ENCODE measurements at places on chromosomes 7 and 10. TPM values are rescaled to one million over a fixed set of nuclear protein-coding genes. Genes with fewer than 3 reads are reported as not detected.

- H3K27me3 ChIP-seq: no peaks in the 10 kb centered on the region
- peaks cover 24% of the 10 kb centered on the region for H3K4me1 ChIP-seq
- DNase-seq: no peak
- peak overlapping the region; percentile 25 for H3K27ac ChIP-seq
Measured at GRCh38 chr10:94076325-94076841, 82.7 kb downstream of the PLCE1 start.

DNA sequence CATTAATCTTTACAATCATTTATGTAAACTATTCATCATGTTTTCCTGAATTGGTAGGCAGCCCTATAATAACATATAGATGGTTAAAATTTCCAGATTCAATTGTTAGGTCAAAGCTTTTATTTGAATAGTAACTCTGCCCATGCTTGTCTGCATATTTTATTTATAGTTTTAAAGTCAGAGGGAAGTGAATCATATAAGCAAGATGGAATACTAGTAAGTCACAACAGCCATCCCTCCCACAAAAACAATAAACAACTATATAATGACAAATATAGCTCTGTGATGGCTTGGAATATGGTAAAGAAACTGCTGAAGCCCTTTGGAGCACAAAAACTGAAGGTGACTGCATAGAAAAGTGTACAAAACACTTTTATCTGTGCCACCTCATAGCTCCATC, 156.3 kb upstream of the TMEM106B start:
- H3K4me3 ChIP-seq: no peak overlapping the region
- peak; percentile 46 for DNase-seq
- H3K27me3 ChIP-seq: no peaks in the 10 kb centered on the region
- H3K36me3 ChIP-seq: no peaks in the 10 kb centered on the region
- no peaks in the 10 kb centered on the region for H3K4me1 ChIP-seq

GRCh38 chr7:130095812-130096211, 25.5 kb downstream of the KLHDC10 start:
- H3K36me3 ChIP-seq: no peaks in the 10 kb centered on the region
- no peak for DNase-seq
- no peaks in the 10 kb centered on the region for H3K27me3 ChIP-seq

- no peak overlapping the region for H3K27ac ChIP-seq
- no peak for DNase-seq
- H3K36me3 ChIP-seq: no peaks in the 10 kb centered on the region
- no peaks in the 10 kb centered on the region for H3K4me1 ChIP-seq
- H3K4me3 ChIP-seq: no peak overlapping the region
Measured at GRCh38 chr7:18201350-18201749, 173.7 kb upstream of the PRPS1L1 start.

GRCh38 chr10:92432596-92432995, 141.3 kb downstream of the IDE start:
- H3K27ac ChIP-seq: no peak overlapping the region
- no peak overlapping the region for H3K4me3 ChIP-seq
- no peaks in the 10 kb centered on the region for H3K4me1 ChIP-seq
- H3K36me3 ChIP-seq: no peaks in the 10 kb centered on the region

DNA sequence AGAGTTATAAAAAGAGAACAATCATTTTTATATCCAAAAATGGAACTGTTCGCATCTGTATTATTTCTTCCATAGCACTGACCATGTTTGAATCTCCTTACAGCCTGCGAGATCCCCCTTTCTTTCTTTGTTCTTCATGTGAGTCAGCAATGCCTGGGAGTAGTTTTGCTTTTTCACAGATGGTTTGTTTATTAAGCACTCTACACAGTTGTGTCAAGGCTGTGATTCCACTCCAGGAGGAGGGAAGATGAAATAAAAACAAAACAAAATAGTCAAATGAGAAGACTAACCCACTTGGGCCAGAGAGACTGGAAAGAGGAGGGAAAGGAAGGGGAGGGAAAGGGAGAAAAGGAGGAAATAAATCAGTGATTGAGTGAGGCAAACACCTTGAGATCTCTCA, 7.8 kb downstream of the LIPF start:
- H3K4me1 ChIP-seq: no peaks in the 10 kb centered on the region
- no peak overlapping the region for H3K27ac ChIP-seq
- no peaks in the 10 kb centered on the region for H3K27me3 ChIP-seq

- no peak for DNase-seq
- H3K4me1 ChIP-seq: no peaks in the 10 kb centered on the region
- no peak overlapping the region for H3K4me3 ChIP-seq
- no peaks in the 10 kb centered on the region for H3K36me3 ChIP-seq
Measured at GRCh38 chr7:108463613-108464012, 7.4 kb upstream of the NRCAM start.

DNA sequence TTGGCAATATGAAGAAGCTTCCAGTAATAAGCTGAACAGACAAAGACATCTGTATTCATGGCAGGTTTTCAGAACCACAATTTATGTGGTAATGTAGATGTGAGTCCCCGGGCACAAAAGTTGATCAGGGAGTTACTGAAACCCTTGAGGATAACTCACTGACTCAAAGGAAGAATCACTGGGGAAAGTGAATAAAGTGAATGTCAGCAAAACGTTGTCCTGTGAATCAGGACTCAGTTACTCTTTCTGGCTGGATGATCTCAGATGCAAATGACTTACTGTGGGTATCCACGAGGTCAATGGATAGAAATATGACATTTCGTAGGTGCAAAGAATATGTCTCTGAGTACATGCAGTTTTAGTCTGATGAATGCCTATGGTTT, 172.8 kb upstream of the CTBP2 start:
- no peaks in the 10 kb centered on the region for H3K36me3 ChIP-seq
- no peak overlapping the region for H3K4me3 ChIP-seq
- no peak overlapping the region for H3K27ac ChIP-seq

DNA sequence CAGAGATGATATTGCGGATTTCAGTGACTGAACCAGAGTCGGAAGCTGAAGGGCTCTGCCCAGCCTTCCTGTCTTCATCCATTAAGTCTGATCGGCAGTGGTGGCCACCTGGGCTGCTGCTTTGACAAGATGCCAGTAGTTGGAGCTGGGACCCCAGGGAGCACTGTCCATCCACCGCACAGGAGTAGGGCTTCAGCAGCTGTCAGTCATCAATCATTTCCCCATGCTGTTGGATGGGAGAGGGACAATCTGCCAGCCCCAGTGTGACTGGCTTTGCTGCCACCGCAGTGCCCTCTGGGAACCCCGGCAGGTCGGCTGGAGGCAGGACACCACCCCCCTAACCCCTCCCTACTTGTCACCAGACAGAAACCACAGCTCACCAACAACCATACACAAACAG, 23.0 kb upstream of the GPR146 start:
- H3K4me1 ChIP-seq: peaks cover 8% of the 10 kb centered on the region
- no peaks in the 10 kb centered on the region for H3K36me3 ChIP-seq
- no peak for DNase-seq
- H3K4me3 ChIP-seq: no peak overlapping the region
- H3K27me3 ChIP-seq: no peaks in the 10 kb centered on the region

- H3K27me3 ChIP-seq: peaks cover 13% of the 10 kb centered on the region
- no peaks in the 10 kb centered on the region for H3K4me1 ChIP-seq
- no peak overlapping the region for H3K4me3 ChIP-seq
- no peak for DNase-seq
- H3K27ac ChIP-seq: no peak overlapping the region
Measured at GRCh38 chr10:132826524-132827422, 40.8 kb upstream of the NKX6-2 start.

GRCh38 chr10:48511066-48511874, 93.6 kb downstream of the ARHGAP22 start:
- DNase-seq: no peak
- no peaks in the 10 kb centered on the region for H3K4me1 ChIP-seq
- H3K27ac ChIP-seq: no peak overlapping the region
- H3K27me3 ChIP-seq: no peaks in the 10 kb centered on the region
- no peaks in the 10 kb centered on the region for H3K36me3 ChIP-seq

Gene PIK3AP1
- 2.6 TPM for total RNA-seq

Gene CALML3
- not detected for total RNA-seq

Gene FKBP9
- 183 TPM for total RNA-seq

Gene ZNF853
- total RNA-seq: 1.4 TPM
